GM04503 (cell line): ENCODE measurements at places on chromosomes 16 and 17.
A peak's percentile ranks its signal among the peaks of the same experiment; 100 is the strongest.

DNA sequence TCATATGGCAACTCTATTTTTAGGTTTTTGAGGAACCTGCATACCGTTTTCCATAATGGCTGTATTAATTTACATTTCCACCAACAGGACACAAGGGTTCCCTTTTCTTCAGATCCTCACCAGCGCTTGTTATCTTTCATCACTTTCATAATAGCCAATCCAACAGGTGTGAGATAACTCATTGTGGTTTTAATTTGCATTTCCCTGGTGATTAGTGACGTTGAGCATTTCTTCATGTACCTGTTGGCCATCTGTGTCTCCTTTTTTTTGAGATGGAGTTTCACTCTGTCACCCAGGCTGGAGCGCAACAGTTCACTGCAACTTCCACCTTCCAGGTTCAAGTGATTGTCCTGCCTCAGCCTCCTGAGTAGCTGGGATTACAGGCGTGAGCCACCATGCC, 36.2 kb upstream of the ABCC3 start:
- DNase-seq = no peak

- peak; percentile 34 for DNase-seq
Measured at GRCh38 chr16:59632276-59632855, 898.2 kb upstream of the GOT2 start.

DNA sequence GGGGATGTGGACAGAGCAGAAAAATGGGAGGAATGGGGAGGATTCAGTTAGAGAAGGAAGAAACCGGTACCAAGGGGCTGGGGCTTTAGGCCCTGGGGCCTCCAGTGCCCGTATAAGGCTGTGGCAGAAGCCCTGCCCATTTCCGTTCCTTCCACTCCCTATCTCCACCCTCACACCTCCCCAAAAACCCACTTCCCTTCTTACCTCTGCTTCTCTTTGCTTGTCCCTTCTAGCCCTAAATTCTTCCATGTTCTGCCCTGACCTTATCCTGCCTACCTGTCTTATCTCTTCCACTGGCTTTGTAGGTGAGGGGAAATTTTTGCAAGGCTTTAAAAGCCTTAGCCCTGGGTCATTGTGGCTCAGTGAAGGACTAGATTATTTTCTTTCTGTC, 4.1 kb downstream of the RNF167 start:
- DNase-seq = no peak

DNA sequence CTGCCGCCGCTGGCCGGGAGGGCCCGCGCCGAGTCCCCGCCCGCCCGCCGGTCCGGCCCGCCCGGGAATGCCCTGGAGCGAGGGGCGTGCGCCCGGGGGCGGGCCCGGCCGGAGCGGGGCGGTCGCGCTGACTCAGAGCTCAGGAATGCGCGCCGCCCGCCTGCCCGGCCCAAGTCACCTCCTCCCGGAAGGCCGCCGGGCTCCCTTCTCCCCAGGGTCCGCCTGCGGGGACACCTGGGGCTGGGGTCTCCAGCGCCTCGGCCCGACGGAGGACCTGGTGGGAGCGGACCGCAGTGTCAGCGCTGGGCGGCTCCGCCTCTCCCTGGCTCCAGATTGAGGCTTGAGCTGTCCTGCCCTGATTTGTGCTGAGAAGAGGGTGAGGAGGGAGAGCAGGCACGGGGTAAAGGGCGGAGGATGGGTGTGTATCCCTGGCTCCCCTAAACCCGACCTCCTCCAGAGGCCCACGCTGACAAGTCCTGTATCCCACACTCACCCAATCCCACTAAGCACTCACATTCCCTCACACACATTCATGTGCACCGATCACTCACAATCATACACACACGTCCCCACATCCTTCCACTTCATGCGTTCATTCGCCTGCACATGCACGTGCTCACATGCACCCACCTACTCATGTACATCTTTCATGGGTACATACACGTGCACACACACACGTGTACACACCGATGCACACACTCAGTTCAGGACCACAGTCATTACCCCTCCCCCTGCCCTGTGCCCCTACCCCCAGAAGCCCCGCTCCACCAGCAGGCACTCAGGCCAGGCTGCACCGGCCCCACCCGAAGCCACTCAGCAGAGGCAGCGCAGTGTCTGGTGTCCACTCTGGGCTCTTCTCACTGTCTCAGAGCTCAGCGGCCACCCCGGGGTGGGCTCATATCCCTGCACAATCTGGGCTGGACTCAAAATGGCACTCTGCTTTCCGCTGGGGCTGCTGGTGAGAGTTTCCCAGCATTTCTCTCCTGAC, at the start of gene RHBDF1:
Gene RHBDF1 (minus strand): TSS at position 71 of the 988 bp plus-strand sequence. CDS start 7,616 bp downstream, outside the sequence.
- DNase-seq = no peak

DNA sequence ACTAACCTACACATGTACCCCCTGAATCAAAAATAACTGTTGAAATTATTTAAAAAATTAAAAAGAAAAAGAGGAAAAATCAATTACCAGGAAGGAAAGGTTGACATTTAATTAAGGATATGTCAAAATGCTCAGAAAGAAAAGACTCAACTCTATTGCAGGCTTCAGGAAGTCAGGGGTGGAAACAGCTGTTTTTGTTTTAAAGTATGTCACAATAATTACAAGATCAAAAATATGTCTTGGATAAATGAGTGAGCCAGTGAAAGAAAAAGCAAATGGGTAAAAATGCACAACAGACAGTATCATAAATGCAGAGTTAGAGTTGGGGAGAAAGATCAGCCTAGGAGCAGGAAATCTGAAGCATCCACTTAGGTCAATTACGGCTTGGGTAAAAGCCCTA, 146.0 kb downstream of the CDH11 start:
- DNase-seq = no peak

DNA sequence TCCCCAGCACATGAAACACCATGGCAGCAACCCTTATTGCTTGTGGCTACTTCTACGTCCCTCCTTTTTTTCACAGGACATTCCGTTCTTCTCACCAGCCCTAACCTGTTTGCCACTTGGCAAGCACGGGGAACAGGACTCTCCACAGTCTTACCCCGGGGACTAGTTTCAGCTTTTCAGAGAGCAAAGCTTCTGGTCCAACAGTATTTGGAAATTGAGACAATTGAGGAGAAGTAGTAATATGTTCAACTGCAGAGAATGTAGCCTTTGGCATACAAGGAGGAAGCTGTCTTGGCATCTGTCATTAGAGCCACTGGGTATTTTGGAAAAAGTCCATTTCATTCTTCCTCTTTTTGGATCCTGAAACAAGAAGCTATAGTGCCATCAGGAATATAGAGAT, 65.7 kb downstream of the MAP2K6 start:
- no peak for DNase-seq

DNA sequence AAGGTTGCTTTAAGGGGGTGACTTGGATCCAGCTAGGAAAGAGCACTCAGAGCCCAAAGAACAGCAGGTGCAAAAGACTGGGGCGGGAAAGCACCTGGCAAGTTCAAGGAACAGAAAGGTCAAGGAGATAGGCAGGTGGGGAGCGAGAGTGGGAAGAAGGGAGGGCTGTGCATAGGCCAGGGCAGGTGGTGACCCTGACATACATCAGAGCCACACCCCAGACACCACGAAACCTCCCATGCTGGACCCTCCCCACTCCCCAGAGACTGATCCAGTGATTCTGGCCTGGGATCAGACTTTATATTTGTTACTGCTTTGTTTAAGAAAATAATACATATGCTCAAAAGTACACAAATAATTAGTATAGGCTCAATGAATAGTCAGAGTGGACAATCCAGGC, 48.5 kb upstream of the RBFOX3 start:
- no peak for DNase-seq
